AG20443 (cell line): ENCODE measurements at places on chromosomes 11 and 22.

DNA sequence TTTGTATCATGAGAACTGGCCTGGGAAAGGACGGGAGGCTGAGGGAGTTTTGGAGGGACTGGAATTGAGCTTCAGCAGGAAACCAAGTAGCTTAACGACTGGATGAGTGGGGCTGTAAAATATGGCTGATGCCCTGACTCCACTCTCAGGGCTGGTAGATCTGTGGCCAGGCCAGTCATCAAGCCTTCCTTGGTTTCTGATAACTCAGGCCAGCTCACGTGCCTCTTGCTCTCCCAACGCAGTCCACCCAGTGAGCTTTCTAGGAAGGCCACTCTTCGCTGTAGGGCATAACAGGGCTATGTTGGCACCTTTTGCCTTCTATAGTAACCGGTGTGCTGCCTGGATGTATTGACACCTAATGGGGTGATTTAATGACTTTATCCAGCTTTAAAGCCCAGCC lies 5.8 kb upstream of the MADD start:
- no peak for DNase-seq

GRCh38 chr11:27471589-27472397 lies 797 bp downstream of the LGR4 start:
- peak; percentile 62 for DNase-seq

DNA sequence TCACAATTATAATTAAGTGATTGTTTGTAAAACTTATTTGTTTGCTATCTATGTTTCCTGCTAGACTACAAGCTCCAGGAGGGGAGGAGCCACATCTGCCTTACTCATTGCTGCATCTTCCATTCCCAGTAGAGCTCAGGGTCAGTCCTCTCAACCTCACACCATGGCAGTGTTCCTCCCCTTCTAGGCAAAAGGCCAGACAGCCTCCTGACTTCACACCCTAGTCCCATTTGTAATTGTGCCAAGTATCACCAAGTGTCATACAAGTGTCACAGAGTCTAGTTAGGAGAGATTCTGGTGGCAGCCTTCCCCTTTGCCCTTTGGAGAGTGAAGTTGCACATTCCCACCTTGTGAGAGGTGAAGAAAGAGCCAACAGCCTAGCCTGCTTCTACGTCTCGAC lies 490.4 kb downstream of the INSC start:
- no peak for DNase-seq

DNA sequence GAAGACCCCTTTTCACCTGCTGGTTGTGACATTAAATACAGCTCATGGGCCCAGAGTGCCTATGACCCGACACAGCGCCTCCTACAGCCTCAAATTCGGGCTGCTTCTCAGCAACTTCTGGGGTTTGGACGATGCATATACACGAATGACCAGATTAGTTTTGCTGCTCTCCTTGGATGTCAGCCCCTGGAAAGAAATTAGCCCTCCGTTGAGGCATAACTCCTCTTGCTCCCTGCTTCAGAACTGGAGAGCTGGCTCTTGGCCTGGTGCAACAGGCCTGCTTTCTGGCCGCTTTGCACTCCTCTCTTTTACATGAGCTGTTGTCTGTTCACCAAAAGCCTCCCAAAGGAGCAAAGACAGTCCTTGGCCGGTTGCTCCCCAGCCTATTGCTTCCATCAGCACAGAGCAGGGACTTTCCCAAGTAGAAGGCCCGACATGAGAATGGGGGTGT lies 3.3 kb downstream of the TECTA start:
- no peak for DNase-seq

GRCh38 chr11:102390667-102391465 lies 43.9 kb downstream of the BIRC2 start:
- DNase-seq: peak; percentile 82

- no peak for DNase-seq
These were observed 16.6 kb downstream of the UBE4A start for GRCh38 chr11:118375978-118376377.

DNA sequence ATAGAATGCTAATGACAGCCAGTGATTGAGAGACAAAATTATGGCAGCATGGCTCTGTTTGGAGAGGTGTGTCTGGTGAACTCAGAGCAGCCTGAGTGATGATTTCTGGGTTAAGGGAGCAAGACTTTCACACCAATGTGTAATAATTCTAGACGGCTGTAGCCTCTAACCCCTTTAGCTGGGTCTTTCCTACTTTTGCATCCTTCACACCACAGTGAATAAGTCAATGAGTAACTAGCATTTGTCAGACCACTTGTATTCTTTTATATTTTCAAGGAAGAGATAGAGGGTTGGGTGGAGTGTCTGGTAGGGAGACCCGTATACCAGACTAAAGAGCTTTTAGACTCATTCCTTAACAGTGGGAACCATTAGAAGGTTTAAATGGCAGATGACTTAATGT lies 50.4 kb downstream of the ATXN10 start:
- DNase-seq: no peak

DNA sequence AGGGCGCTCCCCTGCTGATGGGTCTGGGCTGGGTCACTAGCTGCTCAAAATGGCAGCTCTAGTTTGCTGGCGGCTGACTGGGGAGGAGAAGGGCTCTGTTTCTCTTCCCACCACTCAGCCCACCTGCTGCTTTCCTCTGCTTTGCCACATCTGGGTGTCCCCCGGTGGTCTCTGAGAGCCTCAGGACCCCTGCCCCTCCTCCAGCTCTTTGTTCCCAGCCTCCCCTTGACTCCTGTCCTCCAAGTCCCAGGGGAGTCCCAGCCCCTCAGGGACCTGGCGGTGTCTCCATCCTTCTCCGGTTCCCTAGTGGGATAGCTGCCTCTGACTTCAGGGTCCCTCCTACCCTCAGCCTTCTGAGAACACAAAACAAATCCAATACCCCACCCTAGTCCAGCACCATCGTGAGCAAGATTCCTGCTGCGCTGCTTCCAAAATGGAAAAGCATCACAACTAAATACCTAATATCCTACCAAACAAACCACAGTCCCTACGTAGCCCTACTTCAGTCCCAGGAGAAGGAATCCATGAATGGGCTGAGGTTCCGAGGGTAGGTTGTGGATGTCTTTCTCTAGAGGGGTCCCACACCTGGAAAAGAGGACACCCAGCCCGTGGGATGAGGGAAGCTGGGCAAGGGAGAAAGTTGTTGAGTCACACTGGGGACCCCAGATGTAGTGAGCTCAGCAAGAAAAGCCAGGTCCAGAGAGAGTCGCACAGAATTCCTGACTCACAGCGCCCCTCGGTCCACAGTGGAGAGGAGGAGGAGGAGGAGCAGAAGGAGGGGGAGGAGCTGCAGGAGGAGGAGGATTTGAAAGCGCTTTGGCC lies 45.0 kb upstream of the NNMT start:
- no peak for DNase-seq

- DNase-seq: no peak
These were observed 312.3 kb downstream of the FAT3 start for GRCh38 chr11:92536883-92537282.

DNA sequence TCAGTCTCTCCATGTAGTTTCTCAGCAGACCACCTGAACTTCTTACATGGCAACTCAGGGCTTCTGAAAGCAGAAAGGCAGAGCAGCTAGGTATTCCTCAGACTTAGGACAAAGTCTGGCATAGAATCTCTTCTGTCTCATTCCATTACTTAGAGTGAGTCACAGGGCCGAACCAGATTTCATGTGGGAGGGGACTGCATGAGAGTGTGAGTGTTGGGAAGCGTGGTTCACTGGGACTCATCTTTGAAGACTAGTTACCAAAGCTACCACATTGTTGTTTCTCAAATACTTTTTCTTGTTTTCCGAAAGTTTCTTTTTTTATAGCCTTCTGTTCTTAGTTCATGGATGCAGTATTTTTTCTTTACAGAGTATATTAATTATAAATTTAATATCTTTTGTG lies 36.1 kb upstream of the SCN3B start:
- peak; percentile 74 for DNase-seq

- DNase-seq: no peak
These were observed 3.3 kb downstream of the VSIG2 start for GRCh38 chr11:124748481-124749343.

DNA sequence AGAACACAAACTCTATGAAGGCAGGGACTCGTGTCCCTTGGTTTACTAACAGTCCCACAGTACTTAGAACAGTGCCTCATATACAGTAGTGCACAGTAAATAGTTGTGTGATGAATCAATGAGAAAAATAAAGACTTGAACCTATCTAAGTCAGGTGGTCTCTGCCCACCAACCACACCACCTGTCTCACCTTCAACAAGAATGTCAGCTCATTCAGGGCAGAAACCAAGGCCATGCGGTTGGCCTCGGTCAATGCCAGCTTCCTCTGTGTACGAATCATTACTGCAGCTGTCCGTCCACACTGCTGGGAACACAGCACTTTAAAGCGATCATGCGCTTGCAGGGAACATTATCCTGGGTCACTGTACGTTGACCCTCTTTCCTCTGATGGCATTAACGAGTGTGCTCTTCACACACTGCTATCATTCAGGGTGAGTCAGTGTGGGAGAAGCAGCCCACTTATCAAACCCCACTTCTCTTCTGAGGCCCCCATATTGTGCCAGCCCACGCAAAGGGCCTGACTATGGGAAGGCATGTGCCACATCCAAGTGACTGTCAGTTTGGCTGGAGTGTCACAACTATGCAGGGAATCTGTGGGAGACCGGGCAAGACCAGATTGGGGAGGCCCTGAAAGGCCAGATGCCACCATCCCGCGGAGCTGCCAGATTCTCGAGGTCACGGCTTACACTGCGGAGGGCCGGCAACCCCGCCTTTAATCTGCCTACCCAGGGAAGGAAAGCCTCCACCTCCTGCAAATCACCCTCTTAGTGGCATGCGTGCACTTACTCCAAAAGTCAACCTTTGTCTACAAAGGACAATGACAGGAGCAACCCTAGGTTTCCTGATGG lies 36.1 kb downstream of the LARGE1 start:
- no peak for DNase-seq

DNA sequence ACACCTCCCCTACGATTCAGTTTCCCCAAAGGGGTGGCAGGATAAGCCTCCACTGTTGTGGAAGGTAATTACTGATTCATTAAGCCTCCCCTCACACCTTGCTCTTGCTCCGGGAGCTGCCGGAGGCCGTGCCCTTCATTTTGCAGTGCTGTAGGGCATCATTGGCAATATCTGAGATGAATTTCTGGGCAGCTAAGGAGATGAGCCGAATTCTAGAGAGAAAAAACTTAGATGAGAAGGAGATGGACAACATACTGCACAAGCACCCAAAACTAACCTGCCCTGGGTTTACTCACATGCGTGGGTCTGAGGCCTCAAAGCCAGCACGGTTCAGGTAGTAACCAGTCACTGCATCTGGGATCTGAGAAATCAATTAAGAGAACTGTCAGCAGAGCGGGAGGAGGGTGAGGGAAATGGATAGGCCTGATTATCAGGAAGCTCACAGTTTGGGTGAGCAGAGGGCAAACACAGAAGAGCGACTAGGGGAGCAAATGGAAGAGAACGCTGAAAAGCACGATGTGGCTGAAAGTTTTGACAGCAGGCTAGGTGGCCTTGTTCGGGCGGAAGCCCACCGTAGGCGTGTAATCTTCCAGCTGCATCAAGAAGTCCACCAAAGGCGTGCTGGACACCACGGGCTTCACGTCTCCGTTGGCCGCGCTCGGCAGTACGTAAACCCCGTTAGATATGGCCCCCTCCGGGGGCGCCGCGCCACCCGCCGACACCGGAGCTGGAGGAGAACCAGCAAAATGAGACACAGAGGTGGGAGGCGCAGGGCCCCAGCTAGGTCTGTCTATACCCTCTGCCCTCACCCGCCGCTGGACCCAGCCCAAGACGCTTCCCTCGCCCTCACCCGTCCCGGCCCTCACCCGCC lies 689 bp downstream of the TAF10 start:
- no peak for DNase-seq

- no peak for DNase-seq
These were observed 9.3 kb upstream of the LRP5 start for GRCh38 chr11:68303083-68303482.

GRCh38 chr11:910044-910588 lies 494 bp downstream of the CHID1 start:
- peak; percentile 42 for DNase-seq

GRCh38 chr11:77882396-77882795 lies 61.5 kb downstream of the AAMDC start:
- peak; percentile 17 for DNase-seq

DNA sequence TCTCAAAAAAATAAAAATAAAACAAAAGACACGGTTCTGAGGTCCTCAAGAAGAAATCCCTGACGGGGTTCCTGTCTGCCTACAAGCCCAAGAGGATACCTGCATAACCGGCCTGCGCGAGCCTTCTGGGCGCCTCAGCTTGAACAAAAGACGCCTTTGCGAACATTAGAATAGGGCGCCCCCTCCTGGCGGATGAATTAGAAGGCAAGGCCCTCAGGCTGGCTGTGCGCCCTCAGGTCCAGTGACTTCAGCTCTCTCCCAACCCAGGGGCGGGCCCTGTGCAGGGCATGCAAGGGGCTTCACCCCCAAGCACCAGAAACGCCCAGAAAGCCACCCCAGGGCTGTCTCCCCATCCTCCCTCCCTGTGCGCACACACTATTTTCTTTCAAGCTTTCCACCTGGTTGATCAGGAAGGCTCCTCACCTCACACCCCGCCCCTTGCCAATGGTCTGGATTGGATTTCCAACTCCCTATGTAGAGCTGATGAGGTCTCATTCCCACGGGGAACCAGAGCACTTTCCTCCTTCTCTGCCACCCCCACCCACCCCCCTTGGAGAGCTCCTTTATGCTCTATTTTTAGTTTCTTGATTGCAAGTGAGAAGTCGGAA lies 273.3 kb downstream of the BUD13 start:
- DNase-seq: peak; percentile 57

- no peak for DNase-seq
These were observed 43.2 kb upstream of the VPREB1 start for GRCh38 chr22:22201185-22201929.

- DNase-seq: peak; percentile 89
These were observed 56.4 kb downstream of the CEP164 start for GRCh38 chr11:117384045-117384444.

GRCh38 chr11:3604167-3604566 lies 37.6 kb downstream of the ART5 start:
- no peak for DNase-seq

DNA sequence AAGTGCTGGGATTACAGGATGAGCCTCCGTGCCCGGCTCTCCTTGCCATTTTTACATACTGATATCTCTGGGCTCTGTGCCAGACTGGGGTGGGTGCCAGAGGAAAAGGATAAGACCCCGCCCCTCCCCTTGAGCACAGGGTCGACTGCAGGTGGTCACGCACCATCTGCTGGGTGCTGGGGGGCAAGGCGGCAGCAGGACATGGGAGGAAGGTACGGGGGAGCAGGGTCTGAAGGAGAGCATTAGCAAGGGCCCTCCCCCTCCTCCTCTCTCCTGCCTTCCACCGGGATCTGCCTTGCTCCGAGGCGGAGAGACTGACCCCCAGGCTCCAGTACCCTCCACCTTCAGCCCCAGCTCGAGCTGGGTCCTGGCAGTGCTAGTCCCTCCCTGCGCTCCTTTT lies 9.7 kb upstream of the PGA3 start:
- DNase-seq: no peak

- no peak for DNase-seq
These were observed 54.3 kb upstream of the MUC15 start for GRCh38 chr11:26626346-26626745.

DNA sequence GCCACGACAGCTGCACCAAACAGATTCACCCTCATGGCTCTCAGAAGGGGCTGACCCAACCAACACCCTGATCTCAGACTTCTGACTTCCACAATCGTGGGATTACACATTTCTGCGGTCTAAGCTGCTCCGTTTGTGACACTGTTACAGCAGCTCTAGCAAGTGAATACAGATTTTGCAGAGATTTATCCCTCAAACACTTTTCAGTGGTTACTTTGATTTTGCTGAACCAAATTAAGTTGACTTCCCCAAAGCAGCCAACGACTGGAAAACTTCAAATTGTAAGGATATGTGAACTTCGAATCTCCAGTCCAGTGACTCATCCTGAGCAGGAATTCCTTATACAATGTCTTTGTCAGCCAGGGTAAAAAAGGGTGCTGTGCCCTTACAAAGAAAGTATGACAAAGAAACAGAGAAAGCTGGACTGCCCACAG lies 14.8 kb upstream of the INCENP start:
- no peak for DNase-seq
